ENCODE measurements at places on chromosomes 4 and X.

DNA sequence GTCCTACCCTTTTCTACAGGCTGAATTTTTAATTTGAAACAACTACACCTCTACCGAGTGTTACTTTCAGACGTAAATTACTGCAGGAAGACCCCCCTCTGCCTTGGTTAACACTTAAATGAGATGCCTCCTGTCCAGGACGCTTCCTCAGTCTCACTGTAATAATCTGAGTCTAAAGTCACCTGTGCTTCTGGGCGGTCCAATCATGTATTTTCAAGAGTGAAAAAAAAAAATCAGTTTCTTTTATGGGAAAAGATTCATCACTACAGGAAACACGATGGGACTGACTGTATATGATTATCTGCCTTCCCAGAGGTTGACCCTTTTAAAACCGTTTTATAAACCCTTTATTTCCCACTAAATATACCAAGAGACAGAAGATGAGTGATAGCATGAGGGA is 776 bp downstream of the RBM47 start:
- DNase-seq, result no peak

- DNase-seq, result no peak
Observed at GRCh38 chr4:72954811-72955210, 114.7 kb downstream of the COX18 start.

- DNase-seq, result no peak
Observed at GRCh38 chr4:117328333-117328732, 243.0 kb upstream of the TRAM1L1 start.

DNA sequence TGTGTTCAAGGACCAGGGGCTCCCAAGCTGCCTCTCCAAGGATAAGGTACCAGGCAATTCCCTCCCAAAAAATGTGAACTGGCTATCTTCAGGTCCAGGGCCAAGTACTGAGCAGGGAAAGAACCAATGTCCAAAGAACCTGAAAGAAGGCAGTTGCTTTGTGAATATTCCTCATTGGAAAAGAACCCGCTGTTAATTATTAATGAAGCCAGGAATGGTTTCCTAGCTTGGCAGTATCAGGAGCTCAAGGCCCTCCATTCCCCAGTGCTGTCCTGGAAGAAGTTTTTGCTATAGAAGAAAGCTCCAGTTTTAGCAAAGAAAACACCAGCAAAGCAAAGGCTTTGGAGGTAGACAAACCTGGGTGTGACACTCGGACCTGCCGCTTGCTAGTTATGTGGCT is 130.0 kb upstream of the MBNL3 start:
- no peak for DNase-seq

GRCh38 chrX:154049209-154050112 is 29.8 kb upstream of the IRAK1 start:
- DNase-seq, result peak; percentile 20

DNA sequence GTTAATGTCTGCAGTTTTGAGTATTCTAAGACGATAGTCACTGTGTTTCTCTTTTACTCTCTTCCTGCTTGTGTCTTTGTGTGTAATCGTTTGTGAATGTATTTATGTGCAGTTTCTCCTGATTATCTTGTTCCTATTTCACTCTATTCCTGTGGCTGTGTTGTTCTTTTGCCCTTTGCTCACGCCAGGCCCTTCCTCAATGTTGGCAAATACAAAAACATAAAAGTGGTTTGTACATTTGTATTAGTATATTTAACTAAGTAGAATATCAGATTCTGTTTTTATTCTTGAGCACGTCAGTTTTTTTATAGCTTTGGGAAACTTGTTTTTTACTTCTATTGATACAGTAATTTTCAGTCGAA is 107.6 kb upstream of the BMPR1B start:
- DNase-seq, result no peak

DNA sequence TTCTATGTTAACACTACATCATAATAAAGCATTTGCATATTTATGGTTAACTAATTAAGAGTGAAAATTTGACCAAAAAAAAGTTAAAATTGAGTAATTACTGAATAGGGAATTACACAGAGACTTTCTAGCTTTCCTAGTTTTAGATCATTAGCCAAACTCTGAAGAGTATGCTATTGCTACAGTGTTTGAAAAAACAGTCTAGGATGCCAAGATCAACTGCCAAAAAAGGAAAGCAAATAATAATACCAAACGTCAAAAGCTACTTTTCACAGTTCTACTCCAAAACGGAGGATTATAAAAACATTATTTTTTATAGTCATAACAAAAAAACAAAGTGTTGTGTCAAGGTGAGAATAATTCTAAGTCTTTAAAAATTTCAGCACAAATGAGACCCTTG is 359.8 kb upstream of the CTSO start:
- no peak for DNase-seq

DNA sequence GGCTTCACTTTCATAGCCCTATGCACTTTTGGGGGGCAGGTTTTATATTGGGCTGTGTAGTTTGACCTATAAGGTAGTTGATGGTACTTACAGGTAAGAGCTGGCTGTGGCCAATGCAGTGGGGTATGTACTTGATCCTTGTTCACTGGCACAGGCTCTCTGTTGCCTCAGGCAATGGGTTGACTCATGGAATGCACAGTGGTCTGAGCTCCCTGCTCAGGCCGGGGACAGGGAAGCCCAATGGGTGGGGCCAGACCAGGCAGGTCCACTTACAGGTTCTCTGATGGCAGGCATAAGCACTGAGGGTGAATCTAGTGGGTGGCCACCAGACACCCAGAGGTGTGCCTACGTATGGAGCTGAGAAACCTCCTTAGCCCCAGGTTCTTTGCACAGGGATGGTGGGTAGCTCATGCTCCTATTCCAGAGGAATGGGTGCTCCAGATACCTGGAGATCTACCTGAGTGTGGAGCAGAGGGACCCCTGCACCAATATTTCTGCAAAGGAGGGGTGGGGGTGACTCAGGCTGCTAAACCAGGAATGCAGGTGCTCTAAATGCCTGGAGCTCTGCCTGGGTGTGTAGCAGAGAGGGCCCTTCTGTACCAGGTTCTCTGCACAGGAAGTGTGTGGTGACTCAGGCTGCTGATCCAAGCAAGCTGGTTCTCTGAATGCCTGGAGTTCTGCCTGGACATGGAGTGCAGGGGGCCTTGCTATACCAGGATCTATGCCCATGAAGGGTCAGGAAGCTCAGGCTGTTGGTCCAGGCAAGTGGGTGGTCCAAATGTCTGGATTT is 52.3 kb downstream of the IL1RAPL2 start:
- DNase-seq, result no peak

- DNase-seq, result no peak
Observed at GRCh38 chrX:77009691-77010090, 437.5 kb upstream of the FGF16 start.

- DNase-seq, result no peak
Observed at GRCh38 chrX:17814059-17814458, 47.0 kb downstream of the RAI2 start.

GRCh38 chr4:55475394-55476243 is 71.1 kb downstream of the CLOCK start:
- DNase-seq, result no peak

- DNase-seq, result no peak
Observed at GRCh38 chr4:124483048-124483906, 229.3 kb downstream of the ANKRD50 start.

DNA sequence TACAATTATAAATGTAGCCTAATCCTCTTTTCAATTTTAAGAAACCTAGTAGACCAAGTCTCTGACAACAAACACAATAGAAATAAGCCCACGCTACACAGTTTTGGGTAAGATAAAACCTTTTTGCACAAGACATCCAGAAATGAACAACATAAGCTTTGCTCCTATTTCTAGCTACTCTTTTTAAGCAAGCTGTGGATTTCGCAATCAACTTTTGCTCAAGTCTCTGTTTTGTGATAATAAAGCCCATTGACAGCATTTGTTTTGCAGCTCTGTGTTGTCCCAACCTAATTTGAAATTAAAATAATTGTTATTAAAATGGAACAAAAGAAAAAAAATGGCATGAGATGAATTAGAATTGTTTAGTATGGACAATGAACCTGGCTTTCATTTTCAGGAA is 287.9 kb upstream of the PUDP start:
- no peak for DNase-seq

DNA sequence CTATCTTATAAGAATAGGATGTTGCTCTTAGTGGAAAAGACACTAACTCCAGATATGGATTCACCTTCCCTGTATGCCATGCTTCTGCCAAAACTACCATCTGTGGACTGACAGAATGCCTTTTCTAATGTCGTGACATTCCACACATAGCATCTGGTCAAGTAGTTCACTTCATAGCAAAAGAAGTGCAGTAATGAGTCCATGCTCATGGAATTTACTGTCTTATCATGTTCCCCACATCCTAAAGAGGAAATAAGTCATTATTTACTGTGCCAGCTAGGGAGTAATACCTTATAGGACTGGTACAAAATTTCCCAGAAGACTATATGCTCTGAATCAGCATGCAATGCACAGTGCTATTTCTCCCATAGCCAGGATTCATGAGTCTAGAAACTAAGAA is 562.4 kb downstream of the TLL1 start:
- DNase-seq, result no peak

DNA sequence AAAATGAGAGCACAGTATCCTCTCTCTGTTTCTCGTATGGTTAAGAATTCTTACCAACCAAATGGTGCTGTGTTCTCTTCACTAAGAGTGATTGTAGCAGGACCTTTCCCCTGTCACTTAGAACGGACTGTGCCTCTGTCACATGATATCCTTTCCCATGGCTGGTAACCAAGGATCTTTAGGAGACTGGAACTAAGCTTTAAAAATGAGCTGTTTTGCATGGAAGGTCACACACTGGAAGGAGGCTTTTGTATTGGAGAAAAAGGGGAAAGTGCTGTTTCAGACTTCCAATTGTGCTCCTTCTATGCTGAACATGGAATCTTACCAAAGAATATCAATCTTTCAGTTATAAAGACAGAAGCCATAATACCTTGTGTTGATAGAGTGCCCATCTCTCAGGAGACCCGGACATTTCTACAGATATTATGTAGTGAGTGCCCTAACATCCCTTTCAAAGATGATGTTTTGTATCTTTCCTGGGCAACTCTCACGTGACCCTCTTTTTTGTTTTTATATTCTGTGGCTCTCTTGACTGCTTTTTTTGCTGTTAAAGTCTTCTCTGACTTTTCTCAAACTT is 148.6 kb downstream of the SLC4A4 start:
- DNase-seq, result no peak

GRCh38 chr4:84166486-84166885 is 332.6 kb downstream of the NKX6-1 start:
- no peak for DNase-seq

DNA sequence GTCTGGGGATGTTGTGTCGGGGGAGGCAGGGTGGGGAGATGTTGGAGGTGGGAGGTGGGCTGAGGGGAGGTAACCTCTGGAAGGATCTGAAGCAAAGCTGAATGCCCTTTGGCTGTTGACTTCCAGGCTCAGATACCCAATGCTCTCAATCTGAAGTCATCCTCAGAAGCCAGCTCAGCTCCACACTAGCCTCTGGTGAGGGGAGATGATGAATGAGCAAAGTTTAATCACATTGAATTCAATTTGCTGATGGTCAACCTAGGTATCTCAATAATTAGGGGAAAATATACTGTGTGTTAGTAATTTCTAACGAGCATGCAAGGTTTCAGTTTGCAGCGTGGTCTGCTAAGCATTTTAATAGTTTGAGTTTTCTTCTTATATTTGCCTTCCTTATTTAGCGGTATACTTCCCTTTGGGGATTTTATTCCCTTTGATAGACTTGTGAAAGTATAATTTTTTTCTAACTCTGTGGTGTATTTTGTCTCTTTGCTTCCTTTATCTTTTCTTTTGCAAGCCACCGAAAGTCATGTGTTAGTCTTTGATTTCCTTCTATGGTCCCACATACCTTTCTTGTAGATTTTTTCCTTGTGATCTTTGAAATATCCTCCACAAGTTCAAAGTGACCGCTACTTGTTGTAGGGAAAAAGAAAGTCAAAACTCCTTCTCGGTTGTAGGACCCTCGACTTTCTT is 146.3 kb upstream of the LEF1 start:
- DNase-seq, result no peak

DNA sequence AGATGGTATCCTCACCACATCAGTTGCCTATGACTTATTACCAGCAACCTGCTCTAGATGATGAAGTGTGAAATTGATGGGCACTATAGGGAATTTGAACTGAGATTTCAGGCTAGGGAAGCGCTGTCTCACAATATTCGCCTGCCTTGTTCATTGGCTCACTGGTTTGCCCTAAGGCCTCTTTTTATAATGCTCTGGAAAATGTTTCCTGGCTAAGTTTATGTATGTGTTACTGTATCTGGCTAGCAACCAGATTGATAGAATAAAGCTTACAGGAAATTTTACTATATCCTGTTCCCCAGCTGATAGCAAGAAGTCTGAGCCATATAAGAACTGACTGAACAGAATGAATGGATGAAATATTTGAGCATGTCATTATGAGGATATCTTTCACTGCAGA is 71.6 kb downstream of the GSTCD start:
- no peak for DNase-seq

GRCh38 chr4:128653527-128654444 is 155.7 kb upstream of the JADE1 start:
- DNase-seq, result peak; percentile 46

DNA sequence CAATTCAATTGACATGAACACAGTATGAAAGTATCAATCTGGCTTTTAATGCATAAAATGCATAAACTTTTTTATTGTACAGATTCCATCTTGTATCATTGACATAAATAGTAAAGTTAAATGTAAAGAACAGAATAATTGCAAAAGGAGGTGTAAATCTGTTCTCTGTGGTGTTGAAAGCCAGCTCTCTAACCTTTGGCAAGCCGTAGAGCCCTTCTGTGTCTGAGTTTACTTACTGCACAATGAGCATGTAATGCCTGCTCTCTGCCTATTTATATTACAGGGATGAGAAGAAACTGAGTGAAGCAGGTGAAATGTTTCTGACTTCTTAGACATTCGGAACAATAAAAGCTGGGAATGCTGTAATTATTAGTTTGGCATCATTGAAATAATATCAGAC is 389.3 kb upstream of the EPHA5 start:
- DNase-seq, result no peak

GRCh38 chr4:123018396-123018775 is 96.0 kb upstream of the NUDT6 start:
- no peak for DNase-seq

DNA sequence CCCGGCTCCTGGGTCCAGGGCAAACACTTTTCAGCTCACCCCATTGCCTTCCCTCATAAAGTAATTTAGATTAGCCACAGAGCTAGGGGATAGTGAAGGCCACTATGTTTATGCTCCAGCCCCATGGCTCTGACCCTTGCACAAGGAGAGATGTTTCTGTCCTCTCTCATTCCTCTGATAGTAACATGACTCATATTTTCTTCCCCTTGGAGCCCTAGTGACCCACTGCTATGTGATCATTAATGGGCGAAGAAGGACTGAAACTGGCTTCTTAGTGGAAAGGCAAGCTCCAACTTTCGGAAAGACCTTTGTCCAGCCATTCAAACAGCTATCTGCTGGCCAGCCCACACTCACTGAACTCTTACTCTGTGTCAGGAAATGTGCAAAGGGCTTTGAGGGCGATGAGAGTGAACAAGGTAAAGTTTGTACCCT is 12.3 kb downstream of the CLDN2 start:
- DNase-seq, result no peak

GRCh38 chr4:143224255-143224654 is 39.5 kb downstream of the USP38 start:
- DNase-seq, result no peak
